ENCODE measurements at places on chromosomes 2 and 18.

GRCh38 chr18:56748698-56749268 is 97.6 kb downstream of the WDR7 start:
- DNase-seq: peak; percentile 29

GRCh38 chr2:86350751-86351150 is 13.3 kb upstream of the REEP1 start:
- no peak for DNase-seq

DNA sequence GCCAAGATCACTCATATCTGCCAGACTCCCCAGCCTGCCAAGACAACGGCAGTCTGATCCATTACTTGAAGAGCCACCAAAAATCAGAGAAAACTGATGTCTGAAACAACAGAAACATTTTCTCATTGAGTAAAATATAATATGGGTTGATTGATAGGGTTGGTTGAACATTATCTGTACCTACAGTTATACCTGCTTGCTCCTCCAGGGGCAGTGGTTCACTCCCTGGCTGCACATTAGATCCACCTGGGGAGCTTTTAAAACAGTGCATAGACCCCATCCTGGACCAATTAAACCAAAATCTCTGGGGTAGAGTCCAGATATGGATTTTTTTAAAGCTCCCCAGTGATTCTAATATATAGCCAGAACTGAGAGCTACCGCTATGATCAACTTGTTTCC is 43.6 kb upstream of the SLC14A2 start:
- DNase-seq: no peak

DNA sequence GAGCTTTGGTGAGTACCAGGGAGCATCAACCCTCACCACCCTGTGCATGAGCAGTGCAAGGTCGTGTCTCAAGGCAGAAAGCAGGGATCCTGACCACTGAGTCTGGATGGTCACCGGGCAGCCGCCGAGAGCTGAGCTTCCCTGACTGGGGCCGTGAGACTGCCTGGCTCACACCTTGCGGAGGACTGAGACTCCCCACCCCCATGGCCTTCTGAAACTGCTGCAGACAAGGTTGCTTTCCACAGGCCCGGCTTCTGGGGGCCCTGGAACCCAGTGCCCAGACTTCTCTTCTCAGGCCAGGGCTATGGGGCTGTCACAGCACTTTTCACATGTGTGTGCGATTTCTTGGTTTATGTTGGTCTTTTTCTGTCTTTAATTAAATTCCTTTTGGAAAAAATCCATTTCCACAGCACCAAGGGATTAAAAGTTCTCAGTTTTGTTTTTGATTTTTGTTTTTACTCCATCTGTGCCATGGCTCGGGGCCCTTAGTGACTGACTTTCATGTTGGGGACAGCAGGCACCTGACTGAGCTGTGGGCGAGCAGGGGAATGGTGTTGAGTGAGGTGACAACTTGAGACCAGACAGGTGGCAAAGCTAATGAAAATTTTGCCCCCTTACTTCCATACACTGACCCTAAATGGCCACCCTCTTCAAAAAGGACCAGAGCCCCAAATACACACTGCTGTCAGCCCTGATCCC is 297.9 kb downstream of the CYP26B1 start:
- DNase-seq: no peak

- DNase-seq: no peak
Measured at GRCh38 chr2:185471441-185471840, 267.2 kb upstream of the FSIP2 start.

GRCh38 chr2:33223856-33224255 is 252.6 kb upstream of the RASGRP3 start:
- DNase-seq: no peak

- no peak for DNase-seq
Measured at GRCh38 chr2:177260379-177260778, 4.1 kb downstream of the NFE2L2 start.

GRCh38 chr2:45008296-45009129 is 739 bp downstream of the SIX2 start:
- DNase-seq: no peak

Measured in fibroblast of the conjunctiva (primary cell).